ENCODE measurements at places on chromosomes 7 and 10.

DNA sequence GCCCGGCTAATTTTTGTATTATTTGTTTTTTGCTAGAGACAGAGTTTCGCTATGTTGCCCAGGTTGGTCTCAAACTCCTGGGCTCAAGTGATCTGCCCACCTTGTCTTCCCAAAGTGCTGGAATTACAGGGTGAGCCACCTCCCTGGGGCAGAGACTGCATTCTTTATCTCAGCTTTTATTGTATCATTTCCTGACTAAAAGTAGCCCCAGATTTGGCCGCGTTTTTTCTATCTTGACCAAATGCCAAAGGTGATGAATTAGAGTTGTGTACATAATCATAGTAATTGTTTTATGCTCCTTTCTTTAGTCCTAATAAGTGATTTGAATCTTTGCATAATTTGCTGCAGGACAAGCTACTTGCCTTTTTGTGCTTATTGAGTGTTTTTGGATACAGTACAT lies 3.1 kb upstream of the SMNDC1 start:
- no peak for DNase-seq

DNA sequence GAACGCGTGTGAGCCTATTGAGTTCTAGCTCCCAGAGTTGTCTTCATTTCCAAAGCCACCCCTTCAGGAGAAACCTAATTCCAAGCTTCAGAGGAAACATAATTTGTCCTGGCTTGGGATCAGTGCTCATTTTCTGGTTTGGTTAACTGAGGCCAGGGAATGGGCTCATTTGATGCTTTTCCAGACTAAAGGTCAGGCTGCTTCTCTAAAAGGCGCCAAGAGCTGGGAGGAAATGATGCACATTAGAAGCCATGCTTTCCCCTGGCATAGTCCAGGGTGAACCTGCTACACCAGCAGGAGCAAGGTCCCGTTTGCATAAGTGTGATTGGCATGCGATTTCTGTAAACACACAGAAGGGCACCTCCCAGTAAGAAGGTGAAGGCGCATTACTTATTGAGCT lies 435.0 kb downstream of the GALNT17 start:
- no peak for DNase-seq

DNA sequence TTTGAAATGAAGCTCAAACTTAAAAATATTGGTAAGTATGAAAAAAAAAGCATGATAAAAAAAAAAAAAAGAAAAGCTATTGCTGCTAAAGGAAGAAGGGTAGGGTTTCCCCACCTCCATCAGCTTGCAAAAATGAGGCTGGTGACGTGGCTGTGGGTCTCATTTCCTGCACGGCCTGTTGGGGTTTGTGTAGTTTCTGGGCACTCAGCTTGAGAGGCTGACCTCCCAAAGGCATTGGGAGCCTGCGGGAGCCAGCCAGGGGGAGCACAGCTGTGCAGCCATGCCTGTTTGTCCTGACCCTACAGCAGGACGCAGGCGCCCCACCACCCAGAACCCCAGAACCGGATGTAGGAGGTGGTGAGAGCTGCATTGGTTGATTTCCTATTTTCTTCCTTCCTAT lies 48.8 kb upstream of the CARD11 start:
- DNase-seq: peak; percentile 70

GRCh38 chr7:12715372-12716133 lies 28.1 kb downstream of the ARL4A start:
- peak; percentile 33 for DNase-seq

- no peak for DNase-seq
Measured at GRCh38 chr10:11443468-11444154, 167.8 kb downstream of the USP6NL start.

- no peak for DNase-seq
Measured at GRCh38 chr7:29189743-29190201, 4.8 kb upstream of the CHN2 start.

- DNase-seq: no peak
Measured at GRCh38 chr10:31508882-31509281, 189.9 kb downstream of the ZEB1 start.

DNA sequence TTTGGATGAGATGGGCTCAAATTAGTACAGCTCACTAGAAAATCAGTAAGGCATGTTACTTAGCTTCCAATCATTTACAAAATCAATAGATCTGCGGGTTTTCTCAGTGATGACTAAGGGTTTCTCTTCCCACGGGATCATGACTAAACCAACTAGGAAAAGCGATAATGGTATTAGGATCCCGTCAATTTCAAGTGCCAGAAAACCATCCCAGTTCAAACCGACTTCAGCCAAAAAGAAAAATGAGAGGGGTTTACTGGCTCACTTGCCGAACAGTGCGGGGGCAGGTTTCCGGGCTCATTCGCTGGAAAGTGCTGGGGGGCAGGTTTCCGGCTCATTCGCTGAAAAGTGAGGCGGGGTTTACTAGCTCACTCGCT lies 62.1 kb upstream of the LYZL2 start:
- no peak for DNase-seq

DNA sequence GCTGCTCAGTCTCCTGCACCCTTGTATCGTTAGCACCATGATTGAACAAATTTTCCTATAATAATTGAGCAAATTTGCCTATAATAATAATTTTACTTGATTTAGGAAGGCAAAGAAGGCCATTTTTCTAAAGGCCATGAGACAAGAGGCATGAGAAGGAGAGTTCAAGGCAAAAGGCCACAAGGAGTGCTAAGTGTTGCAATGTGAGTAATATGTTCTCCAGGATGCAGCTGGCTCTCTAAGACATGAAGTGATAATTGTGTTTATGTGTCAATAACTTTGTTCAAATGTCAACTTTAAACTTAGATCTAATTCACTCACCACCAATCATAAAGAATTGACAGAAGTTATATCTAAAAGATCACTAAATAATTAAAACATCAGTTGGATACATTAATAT lies 53.8 kb downstream of the SGCE start:
- no peak for DNase-seq
